ENCODE measurements at places on chromosomes 1 and 21.

DNA sequence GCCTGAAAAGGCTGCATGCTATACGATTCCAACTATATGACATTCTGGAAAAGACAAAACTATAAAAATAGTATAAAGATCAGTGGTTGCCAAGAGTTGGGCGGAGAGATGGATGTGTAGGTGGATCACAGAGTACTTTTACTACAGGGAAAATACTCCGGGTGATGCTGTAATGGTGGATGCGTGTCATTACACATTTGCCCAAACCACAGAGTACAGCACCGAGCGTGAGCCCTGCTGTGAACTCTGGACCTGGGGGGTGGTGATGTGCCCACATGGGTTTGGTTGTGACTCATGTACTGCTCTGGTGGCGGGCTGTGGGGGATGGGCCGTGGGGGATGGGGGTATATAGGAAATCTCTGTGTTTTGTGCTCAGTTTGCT lies 162.7 kb upstream of the COL6A1 start:
- DNase-seq, result no peak

DNA sequence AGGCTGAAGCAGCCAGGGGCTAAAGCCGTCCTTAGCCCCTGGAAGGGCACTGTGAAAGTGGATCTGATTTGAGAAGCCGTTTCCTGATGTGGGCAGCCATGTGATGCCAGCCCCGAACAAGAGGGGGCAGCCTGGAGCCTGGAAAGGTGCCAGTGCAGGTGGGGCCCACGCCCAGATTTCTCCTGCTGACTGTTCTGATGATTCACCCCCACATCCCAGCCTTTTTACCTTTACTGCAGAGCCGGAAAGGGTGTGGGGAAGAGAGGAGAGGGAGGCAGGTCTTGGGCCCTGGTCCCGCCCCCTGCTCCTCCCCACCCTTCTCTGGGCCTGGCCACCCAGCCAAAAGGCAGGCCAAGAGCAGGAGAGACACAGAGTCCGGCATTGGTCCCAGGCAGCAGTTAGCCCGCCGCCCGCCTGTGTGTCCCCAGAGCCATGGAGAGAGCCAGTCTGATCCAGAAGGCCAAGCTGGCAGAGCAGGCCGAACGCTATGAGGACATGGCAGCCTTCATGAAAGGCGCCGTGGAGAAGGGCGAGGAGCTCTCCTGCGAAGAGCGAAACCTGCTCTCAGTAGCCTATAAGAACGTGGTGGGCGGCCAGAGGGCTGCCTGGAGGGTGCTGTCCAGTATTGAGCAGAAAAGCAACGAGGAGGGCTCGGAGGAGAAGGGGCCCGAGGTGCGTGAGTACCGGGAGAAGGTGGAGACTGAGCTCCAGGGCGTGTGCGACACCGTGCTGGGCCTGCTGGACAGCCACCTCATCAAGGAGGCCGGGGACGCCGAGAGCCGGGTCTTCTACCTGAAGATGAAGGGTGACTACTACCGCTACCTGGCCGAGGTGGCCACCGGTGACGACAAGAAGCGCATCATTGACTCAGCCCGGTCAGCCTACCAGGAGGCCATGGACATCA lies at the start of gene SFN:
Gene SFN (plus strand): TSS at position 369 of the 904 bp plus-strand sequence. CDS start 64 bp downstream, at position 433.
- no peak for DNase-seq

- DNase-seq, result no peak
Measured at GRCh38 chr1:33814166-33814565, 49.7 kb upstream of the HMGB4 start.

DNA sequence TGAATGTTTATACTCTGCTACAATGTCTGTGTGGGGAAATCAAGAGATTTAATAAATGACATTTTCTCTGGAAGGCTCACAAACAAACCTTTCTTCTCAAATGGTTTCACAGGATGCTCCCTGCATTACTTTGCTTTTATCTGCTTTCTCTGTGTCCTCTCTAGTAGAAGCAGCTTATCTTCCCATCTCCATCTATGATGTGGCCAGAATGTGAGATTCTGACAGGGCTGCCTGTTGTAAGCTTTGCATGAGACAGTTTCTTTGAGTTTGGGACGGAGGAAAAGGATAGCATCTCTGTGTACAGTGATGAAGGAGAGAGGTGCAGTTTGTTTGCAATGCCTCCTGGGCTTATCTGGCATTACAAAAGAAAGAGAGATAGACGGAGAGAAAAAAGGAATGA lies 24.6 kb downstream of the PRMT6 start:
- DNase-seq, result no peak

DNA sequence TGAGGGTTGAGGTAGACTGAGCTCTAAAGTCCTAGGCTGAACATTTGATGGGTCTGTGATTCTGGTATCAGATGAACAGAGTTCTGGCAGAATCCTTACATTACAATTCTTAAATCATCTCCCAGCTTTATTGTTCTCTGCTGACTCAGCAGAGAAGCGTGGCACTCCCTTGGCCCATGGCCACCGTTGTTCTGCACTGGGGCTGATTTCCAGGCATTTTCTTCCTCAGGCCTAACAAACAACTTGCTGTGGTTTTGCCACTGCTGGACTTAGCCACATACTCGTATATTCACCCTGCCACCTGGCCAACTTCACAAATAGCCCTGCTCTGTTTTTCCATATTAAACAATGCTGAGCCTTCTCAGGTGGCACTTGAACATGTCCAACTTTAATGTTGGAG lies 223.2 kb downstream of the TNR start:
- DNase-seq, result no peak

- DNase-seq, result no peak
Measured at GRCh38 chr21:15620892-15621291, 108.9 kb upstream of the USP25 start.

GRCh38 chr21:44764319-44765230 lies 37.0 kb downstream of the UBE2G2 start:
- DNase-seq, result no peak

DNA sequence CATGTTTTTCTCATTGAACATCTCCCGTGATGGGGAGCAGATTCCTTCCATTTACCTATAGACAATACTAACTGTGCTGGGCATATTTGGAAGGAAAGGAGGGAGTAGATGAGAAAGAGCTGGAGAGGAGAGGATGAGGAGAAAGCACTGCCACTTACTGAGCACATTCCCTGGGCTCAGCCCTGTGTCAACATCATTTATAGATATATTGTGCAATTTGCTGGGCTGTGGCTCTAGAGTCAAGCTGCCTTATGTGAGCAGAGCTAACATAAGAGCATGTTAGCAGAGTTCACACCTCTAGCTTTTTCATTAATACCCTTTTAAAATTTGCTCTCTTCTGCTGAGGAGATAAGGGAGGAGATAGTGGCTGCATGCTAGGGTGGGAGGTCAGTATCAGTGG lies 22.3 kb upstream of the CD53 start:
- DNase-seq, result no peak

- no peak for DNase-seq
Measured at GRCh38 chr21:26972192-26972591, 5.3 kb upstream of the ADAMTS5 start.

DNA sequence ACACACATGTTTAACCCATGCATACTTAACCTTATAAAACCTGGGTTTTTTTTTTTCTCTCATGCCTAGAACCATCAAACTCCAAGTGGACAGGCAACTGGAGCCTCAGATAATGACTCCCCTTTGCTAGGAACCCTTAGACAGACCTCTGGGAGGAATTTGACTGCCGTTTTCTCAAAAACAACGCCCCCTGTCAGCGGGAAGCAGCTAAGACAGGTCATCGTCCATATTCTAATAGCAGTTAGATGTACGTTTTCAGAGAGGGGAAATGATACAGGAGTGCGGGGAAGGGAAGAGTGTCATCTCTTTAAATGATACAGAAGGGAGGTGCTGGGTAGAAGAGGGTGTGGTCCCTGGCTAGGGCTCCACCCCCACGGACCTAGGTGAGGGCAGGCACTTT lies 34.7 kb downstream of the LRRC3 start:
- no peak for DNase-seq

DNA sequence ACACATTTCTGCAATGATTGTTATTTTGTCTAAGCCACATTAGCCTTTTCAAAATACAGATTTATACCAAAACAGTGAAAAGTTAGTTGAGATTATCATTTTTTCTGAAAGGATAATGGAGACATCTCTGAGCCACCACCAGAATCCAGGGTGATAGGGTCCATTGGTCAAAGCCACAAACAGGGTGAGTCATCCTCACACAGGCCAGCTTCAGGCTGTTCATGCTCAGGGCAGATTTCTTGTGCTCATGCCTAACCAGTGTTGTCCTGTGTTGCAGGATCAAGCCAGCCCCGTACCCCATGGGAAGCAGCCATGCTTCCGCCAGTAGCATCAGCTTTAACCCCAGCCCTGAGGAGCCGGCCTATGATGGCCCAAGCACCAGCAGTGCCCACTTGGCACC lies 13.4 kb downstream of the ELOA start:
- DNase-seq, result no peak

- no peak for DNase-seq
Measured at GRCh38 chr1:26469558-26469957, 2.7 kb upstream of the HMGN2 start.

GRCh38 chr1:37338658-37339057 lies 135.7 kb upstream of the ZC3H12A start:
- peak; percentile 97 for DNase-seq

- DNase-seq, result no peak
Measured at GRCh38 chr1:97599447-97599846, 321.4 kb downstream of the DPYD start.

DNA sequence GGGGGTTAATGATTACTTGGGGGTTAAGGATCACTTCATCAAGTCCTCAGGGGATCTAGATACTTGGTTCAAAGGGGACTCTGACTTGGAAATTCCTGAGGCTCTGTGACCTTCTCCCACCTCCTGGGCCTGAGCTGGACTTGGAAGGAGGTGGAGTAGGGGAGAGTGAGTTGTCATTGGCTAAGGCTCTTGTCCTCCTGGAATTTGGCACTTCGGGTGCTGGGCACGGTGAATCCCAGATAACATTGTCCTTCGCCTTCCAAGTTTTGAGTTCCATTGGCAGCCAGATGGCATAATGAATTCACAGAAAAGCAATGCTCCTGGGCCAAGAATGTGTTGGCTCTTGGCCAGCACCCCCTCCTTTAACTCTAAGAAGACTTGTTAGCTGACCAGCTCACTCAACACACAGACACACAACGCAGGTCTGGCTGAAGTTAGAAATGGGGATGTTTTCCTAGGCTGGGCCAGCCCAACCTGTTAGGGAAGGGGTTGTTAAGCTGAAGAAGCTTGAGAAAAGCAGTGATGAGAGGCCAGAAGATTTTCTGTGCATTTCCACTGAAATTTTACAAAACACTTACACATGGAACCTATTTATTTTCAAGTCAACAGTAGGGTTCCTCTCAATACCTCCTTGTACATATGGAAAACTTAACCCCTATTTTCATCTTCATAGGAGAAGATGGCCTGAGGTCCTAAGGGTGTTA lies 29.7 kb downstream of the SLC26A9 start:
- peak; percentile 24 for DNase-seq

DNA sequence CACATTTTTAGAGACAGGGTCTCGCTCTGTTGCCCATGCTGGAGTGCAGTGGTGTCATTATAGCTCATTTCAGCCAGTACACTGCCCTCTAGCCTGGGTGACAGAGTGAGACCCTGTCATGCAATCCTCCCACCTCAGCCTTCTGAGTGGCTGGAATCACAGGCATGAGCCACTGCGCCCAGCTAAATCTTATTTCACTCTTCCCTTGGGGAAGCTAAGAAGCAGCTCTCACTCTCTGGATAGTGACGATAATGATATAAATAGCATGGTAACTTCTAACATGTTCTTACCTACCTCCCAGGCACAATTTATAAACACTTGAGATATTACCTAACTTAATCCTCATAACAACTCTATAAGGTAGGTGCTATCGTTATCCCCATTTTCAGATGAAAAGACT lies 24.9 kb downstream of the IQGAP3 start:
- DNase-seq, result no peak

DNA sequence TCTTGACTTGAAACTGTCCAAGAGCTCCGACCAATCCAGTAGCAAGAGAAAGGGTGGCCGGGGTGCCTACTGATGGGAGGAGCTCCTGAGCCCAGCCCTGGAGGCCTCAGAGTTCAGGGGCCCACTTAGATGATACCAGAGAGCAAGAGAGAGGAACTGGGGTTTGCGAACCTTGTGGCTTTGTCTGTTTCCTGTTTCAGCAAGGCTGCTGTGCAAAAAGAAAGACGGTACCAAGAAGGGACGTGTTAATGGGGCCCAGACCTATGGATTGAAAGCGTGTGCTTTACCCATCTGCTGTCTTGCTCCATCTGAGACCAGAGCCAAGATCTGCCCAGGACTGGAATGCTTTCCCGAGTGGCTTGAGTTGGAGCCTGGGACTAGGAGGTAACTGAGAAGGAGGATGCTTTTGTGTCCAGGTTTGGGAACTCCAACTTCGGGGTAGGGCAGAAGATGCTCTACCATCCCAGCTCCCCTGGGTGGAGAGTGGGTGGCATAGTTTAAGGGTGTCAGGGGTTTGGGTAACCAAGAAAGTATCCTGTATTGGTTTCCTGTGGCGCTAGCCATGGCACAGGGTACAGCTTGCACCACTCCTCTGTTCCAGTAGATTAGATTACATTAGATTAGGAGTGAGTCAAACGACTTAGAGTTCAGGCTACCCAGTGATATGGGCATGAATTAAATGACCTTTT lies at the start of gene TRAF3IP3:
Gene TRAF3IP3 (plus strand): TSS at position 128 of the 689 bp plus-strand sequence. CDS start 3,987 bp downstream, outside the sequence.
- no peak for DNase-seq

GRCh38 chr1:204171751-204172178 lies 5.6 kb upstream of the REN start:
- DNase-seq, result no peak

GRCh38 chr1:212678456-212679410 lies 20.9 kb downstream of the BATF3 start:
- DNase-seq, result no peak

Data from NCI-H524 (cell line).